CD4-positive, alpha-beta T cell treated with Interleukin-6 at 100 ng/mL for 8 hours (primary cell): ENCODE measurements at places on chromosomes 2 and 18.

GRCh38 chr18:37484983-37485834 lies 80.4 kb downstream of the CELF4 start:
- DNase-seq: no peak

- no peak for DNase-seq
These were observed 71.3 kb upstream of the FN1 start for GRCh38 chr2:215507136-215507535.

DNA sequence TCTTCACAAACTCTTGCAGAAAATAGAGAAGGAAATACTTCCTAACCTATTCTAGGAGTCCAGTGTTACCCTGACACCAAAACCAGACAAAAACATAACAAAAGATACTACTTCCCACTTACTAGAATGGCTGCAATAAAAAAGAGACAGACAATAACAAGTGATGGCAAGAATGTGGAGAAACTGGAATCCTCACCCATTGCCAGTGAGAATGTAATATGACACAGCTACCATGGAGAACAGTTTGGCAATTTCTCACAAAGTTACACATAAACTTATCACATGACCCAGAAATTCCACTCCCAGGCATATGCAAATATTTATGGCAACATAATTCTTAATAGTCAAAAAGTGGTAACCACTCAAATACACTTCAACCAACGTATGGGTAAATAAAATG lies 209.8 kb upstream of the CTAGE1 start:
- DNase-seq: no peak

GRCh38 chr2:47300081-47300480 lies 102.9 kb upstream of the MSH2 start:
- DNase-seq: no peak

DNA sequence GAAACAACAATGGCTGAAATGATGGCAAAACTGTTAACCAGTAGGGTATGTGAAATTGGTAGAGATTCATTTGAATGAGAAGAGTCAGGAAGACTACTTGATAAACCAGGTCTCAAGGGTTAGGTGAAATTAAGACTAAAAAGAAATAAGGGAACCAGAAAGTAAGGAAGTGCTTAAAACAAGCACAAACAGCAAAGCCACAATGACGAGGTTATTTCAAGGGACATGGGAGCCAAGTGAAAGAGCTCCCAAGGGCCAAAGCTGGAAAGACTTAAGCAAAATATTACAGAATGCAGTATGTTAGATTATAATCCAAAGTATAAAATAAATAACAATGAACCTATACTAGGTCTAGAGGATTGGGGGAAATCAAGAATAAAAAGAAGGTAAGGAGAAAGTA lies 19.3 kb upstream of the CD302 start:
- no peak for DNase-seq

DNA sequence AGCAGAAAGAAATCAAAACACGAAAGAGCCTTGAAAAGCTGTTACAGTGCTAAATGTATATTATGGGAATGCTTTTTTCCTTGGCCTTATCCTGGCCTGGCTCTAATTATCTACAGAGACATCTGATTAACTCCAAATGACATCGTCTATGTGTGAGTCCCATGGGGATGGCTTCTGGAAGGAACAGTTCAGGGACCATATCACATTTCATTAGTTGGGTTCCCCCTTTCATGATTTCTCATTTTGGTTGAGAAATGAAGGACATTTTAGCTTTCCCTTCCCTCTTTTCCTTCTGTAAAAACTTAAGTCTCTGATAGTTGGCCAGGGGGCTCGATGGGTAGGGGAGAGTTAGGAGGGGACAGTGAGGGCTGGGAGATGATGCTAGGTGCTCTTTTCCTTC lies 116.7 kb downstream of the PRKCE start:
- DNase-seq: no peak

- DNase-seq: no peak
These were observed 18.7 kb upstream of the DHRS9 start for GRCh38 chr2:169050476-169051240.

- peak; percentile 17 for DNase-seq
These were observed 706 bp downstream of the UBXN2A start for GRCh38 chr2:23940718-23941620.

DNA sequence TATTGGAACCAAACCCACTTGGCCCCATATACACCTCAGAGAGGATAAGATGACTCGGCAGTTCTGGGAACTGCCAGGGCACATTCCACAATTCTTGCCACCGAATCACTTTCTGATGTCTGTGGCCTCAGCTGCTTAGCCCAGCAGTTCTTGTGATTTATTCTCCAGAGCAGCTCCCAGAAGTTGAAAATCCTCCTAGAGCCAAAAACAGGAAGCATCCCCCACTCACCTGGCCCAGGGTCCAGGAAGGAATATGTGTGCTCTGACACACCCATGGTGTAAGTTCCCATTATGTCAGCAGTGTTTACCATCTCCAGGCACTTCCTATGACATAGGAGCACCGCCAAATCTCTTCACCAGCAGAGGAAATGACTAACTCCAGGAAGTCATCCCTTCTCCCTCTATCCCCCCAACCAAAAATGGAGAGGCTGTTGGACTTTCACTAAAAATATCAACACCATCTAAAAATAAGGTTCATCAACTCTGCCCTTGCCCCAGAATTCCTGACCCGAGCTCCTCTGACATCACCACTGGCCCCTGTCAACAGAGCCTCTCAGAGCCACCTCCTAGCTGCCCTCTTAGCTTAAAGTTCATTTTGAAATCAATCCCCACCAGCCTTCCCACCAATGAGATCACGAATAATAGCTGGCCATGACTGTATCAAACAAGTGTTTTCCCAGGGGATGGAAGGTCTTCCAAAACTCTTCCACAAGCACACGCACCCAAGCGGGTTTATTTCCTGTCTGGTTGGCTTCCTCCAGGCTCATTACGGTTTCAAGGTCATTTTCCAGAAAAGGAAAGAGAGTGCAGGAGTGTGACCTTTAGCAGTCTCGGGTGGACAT lies 223.1 kb upstream of the PARD3B start:
- DNase-seq: no peak

- no peak for DNase-seq
These were observed 253.4 kb downstream of the ETAA1 start for GRCh38 chr2:67650291-67651133.

DNA sequence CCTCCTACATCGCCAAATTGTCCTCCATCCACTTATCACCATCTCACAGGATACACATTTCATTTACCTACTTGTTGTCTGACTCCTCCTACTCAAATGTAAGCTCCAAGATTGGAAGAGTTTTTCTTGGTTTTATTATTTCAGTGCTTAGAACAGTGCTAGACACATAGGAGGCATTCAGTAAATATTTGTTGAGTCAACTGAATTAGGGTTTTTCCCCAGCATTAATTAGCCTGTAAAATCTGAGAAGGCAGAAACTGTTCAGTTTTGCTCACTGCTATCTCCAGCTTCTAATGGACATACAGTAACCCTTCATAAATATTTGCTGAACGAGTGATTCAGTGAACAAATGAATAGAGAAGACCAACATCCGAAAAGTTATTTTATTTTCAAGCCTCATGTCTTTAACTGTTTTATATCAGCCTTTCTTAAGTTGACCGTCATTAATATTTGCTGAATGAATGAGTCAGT lies 800 bp downstream of the TTC21B start:
- no peak for DNase-seq

DNA sequence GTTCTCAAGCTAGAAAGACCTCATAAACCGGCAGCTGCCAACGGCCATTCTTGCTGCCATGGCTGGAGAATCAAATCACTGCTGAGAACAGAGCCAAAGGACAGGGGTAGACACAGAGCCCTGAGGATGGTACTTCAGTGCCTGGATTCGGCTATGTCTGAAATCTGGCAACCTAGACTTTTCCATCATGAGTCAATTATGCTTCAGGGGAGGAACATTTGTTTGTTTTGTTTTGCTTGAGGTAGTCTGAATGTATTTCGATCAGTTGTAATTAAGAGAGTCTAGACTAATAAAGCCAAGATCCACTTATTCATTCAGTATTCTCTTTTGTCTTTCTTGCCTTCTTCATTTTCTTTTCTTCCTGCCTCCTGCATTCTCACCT lies 122.8 kb upstream of the SH3BP4 start:
- no peak for DNase-seq

DNA sequence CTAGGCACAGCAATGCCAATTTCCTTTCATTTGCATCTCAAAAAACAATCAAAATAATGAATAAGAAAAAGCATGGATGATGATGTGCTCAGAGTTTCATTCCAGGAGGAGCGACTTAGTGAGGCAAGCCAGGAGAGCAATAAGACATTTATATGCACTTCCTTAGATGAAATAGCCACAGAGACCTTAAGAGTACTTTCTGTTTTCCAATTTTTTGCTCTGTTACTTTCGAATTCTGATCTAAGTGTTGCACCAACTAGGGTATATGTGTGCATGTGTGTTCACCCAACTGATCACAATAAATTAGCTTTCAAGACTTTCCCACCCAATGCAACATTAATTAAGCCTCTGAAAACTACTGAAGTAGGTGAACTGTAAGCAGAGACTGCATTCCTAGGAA lies 709 bp downstream of the RAB27B start:
- no peak for DNase-seq
